ENCODE measurements at places on chromosomes 5 and 9. TPM values are rescaled to one million over a fixed set of nuclear protein-coding genes. Genes with fewer than 3 reads are reported as not detected.

DNA sequence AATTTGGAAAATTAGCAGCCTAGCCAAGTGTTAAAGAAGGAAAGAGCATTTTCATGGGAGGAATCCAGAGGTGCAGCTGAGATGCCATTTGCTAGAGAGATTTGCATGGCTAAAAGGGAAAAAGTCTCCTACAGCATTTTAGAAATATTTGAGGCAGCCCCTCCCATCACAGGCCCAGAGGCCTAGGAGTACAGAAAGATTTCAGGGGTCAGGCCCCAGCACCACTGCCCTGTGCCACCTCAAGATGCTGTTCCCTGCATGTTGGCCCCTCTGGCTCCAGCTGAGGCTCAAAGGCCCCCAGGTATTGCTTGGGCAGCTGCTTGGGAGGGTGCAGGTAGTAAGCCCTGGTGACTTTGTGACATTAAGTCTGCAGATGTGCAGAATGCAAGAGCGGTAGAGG lies 26.9 kb upstream of the NPR3 start:
- no peak overlapping the region for H3K27ac ChIP-seq
- DNase-seq = no peak

PCDHB10 gene
- 1.4 TPM for total RNA-seq

- no peak overlapping the region for H3K27ac ChIP-seq
- H3K4me3 ChIP-seq = no peak overlapping the region
- H3K4me1 ChIP-seq = no peaks in the 10 kb centered on the region
- DNase-seq = no peak
- peaks cover 4% of the 10 kb centered on the region for H3K36me3 ChIP-seq
These were observed 316.3 kb upstream of the POU5F2 start for GRCh38 chr5:94057655-94058054.

TOR4A gene
- total RNA-seq = 15.9 TPM

DNA sequence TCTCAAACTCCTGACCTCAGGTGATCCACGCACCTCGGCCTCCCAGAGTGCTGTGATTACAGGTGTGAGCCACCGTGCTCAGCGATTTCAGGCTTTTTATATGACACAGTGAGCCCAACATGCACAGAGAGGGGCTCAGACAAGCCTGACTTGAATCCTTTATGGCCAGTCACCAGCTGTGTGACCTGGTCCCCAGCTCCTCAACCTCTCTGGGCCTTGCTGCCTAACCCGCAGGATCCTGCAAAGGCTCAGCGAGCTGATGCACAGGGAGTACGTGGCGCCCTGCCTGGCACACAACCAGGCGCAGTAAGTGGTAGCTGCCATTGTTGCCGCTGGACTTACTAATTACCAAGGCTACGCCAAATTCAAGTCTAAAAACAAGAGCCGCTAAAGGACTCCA lies 16.6 kb upstream of the NCS1 start:
- no peak for DNase-seq
- no peaks in the 10 kb centered on the region for H3K36me3 ChIP-seq
- H3K27me3 ChIP-seq = no peaks in the 10 kb centered on the region
- no peak overlapping the region for H3K4me3 ChIP-seq

DNA sequence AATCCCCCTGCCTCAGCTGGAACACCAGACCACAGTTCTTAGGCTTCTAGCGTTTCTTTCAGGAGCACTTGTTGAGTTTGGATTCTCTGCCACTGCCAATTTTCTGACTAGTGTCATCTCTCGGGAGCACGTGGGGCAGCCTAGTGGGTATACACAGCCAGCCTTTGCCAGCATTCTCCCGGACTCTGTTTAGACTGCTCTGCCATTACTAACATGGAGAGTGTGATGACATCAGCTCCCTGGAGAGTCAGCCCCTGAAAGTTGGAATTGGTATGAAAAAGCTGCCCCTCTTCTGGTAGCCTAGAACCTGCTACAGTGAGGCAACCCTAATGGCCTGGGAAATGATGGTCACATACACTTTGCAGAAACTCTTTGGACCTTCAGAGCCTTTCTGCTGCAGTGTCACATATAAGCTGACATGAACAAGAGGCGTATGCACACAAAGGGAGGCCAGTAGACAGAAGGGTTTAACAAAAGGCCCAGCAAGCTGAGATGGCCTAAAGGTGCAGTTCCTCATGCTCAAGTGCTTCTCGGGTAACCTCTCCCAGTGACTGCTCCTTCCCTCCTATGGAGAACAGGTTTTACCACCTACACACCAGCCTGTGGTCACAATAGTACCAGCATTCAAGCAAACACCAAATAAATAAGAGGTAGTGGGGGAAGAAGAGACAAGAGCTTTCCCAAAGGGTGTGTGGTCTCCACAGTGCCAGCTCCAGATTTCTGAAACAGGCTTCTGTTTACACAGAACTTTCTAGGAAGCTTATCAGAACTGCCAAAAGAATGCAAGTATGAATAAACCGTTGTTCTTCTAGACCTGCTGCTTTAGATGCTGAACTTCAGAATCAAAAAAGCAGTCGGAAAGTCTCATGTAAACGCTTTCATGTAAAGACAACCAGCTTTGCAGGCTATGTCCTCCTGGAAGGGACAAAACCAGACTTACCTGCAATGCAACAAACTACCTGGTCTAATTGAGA lies 16.5 kb downstream of the SPACA9 start:
- DNase-seq = no peak
- H3K4me1 ChIP-seq = peaks cover 6% of the 10 kb centered on the region
- H3K27ac ChIP-seq = no peak overlapping the region
- H3K27me3 ChIP-seq = no peaks in the 10 kb centered on the region
- H3K36me3 ChIP-seq = peaks cover 77% of the 10 kb centered on the region

FTMT gene
- total RNA-seq = not detected

DNA sequence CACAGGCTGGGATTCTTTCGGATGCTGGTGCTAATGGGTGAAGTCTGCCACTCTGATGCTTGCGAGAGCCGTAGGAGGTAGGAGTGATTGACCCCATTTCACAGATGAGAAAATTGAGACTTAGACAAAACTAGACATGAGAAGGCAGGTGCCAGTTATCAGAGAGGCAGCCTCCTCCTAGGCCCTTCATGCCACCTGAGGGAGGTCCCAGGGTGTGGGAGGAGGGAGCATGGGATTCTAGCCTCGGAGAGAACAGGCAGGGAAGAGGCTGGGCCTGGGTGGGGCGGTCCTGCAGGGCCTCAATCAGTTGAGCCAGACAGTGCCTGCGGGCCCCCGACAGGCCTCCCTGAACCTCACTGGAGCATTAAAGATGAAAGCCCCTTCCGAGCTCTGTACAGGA lies 112.4 kb downstream of the COL23A1 start:
- no peak overlapping the region for H3K4me3 ChIP-seq
- H3K27ac ChIP-seq = no peak overlapping the region
- H3K36me3 ChIP-seq = no peaks in the 10 kb centered on the region

PCDHGA7 gene
- total RNA-seq = 7.6 TPM

- peaks cover 35% of the 10 kb centered on the region for H3K27me3 ChIP-seq
- no peak overlapping the region for H3K4me3 ChIP-seq
- H3K27ac ChIP-seq = no peak overlapping the region
- H3K36me3 ChIP-seq = no peaks in the 10 kb centered on the region
- no peaks in the 10 kb centered on the region for H3K4me1 ChIP-seq
These were observed 15.0 kb downstream of the ANKRD34B start for GRCh38 chr5:80555099-80555498.

- H3K36me3 ChIP-seq = no peaks in the 10 kb centered on the region
- H3K4me3 ChIP-seq = no peak overlapping the region
- H3K27ac ChIP-seq = no peak overlapping the region
- no peaks in the 10 kb centered on the region for H3K27me3 ChIP-seq
These were observed 108.1 kb upstream of the PRRC1 start for GRCh38 chr5:127409246-127409917.

DNA sequence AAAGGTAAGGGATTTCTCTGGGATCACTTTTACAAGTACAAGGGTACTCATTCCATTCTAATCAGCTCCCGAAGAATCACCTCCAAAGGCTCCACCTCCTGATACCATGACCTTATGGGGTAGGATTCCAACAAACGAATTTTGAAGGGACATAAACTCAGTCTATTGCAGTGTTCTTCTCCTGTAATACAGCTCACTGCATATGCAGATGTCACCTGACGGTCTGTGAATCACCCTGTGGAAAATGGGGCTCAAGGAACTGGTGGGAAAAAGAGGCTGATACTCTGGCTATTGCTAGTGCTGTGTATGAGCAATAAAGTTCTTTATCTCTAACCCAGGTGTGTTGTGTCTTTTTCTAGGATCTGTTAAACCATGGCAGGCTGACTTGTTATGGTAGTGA lies 42.4 kb upstream of the CCDC112 start:
- H3K27ac ChIP-seq = no peak overlapping the region
- no peak overlapping the region for H3K4me3 ChIP-seq
- H3K27me3 ChIP-seq = no peaks in the 10 kb centered on the region
- no peak for DNase-seq
- no peaks in the 10 kb centered on the region for H3K36me3 ChIP-seq

GRCh38 chr5:150517272-150518152 lies 9.6 kb downstream of the NDST1 start:
- H3K4me1 ChIP-seq = peaks cover 78% of the 10 kb centered on the region
- DNase-seq = peak; percentile 73
- no peaks in the 10 kb centered on the region for H3K27me3 ChIP-seq
- H3K27ac ChIP-seq = peak overlapping the region; percentile 42
- peaks cover 12% of the 10 kb centered on the region for H3K36me3 ChIP-seq
- no peak overlapping the region for H3K4me3 ChIP-seq

GRCh38 chr9:107249665-107250285 lies 33.3 kb upstream of the RAD23B start:
- no peak for DNase-seq
- H3K4me3 ChIP-seq = no peak overlapping the region
- no peak overlapping the region for H3K27ac ChIP-seq

DNA sequence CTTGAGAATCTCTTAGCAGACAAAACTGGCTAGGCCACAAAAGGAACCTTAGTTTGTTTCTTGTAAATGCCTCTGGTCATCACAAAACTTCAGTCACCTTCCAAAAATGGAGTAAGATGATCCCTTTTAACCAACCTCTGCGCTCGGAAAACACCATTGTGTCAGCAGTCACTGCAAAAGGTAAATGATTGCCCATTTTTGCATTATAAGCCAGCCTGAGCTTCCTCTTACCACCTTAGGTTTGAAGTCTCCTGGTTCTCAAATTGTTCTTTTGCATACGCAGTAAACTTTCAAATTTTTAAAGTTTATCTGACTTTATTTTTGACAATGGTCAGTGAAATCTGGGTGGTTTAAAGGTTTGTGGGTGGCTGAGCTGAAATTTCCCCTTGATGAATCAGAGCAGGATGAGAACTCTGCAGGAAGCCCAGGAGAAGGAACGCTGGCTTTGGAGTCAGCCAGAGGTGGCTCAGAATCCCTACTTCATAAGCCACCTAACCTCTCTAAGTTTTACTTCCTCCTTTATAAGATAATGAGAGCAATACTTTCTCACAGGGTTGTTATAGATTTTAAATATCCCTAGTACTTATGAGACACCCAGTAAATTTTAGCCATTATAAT lies 131.4 kb downstream of the MED10 start:
- no peak overlapping the region for H3K4me3 ChIP-seq
- H3K36me3 ChIP-seq = no peaks in the 10 kb centered on the region
- no peaks in the 10 kb centered on the region for H3K4me1 ChIP-seq
- DNase-seq = no peak
- H3K27me3 ChIP-seq = no peaks in the 10 kb centered on the region
- H3K27ac ChIP-seq = no peak overlapping the region

- H3K27ac ChIP-seq = no peak overlapping the region
- H3K4me3 ChIP-seq = no peak overlapping the region
- H3K27me3 ChIP-seq = no peaks in the 10 kb centered on the region
- H3K36me3 ChIP-seq = no peaks in the 10 kb centered on the region
- no peaks in the 10 kb centered on the region for H3K4me1 ChIP-seq
These were observed 624.2 kb downstream of the PRR16 start for GRCh38 chr5:121088341-121088740.

CARTPT gene
- total RNA-seq = not detected

DNA sequence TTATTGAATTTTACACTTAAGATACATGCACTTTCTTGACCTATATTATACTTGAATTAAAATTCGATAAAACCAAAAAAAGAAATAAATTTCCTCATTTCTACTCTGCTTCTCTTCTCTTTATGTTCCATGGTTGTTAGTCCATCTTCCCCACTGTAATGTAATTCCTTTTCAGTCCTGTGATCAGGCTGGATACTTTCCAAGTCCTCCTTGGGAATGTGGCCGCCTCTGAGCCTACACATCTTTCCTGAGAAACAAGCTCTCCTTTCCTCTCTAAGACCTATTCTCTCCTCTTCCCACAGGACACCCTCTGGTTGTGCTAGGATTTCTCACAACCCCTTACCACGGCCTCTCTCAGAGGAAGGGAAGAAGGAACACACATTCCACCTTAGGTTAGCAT lies 285.1 kb downstream of the DNAH5 start:
- no peaks in the 10 kb centered on the region for H3K4me1 ChIP-seq
- DNase-seq = no peak
- no peaks in the 10 kb centered on the region for H3K36me3 ChIP-seq
- H3K27ac ChIP-seq = no peak overlapping the region

DNA sequence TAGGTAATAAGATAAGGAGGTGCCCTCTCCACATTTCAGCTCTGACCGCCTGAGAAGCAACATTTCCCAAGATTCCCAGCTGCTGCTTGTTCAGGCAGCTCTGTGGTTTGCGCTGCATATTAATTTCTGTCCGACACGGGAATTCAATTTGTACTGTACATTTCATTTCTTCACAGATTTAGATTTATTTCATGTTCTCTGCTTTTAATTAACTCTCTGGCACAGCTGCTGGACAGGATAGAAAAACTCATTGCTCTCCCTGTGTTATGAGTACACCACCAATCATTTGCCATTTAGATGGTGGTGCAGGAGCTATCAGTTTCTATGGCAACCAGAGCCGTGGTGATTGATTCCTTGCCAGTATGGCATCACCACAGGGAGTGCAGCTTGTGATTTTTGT lies 558.5 kb downstream of the DMRTA1 start:
- H3K4me1 ChIP-seq = no peaks in the 10 kb centered on the region
- H3K27ac ChIP-seq = no peak overlapping the region
- H3K4me3 ChIP-seq = no peak overlapping the region
- DNase-seq = no peak
- H3K27me3 ChIP-seq = no peaks in the 10 kb centered on the region

DNA sequence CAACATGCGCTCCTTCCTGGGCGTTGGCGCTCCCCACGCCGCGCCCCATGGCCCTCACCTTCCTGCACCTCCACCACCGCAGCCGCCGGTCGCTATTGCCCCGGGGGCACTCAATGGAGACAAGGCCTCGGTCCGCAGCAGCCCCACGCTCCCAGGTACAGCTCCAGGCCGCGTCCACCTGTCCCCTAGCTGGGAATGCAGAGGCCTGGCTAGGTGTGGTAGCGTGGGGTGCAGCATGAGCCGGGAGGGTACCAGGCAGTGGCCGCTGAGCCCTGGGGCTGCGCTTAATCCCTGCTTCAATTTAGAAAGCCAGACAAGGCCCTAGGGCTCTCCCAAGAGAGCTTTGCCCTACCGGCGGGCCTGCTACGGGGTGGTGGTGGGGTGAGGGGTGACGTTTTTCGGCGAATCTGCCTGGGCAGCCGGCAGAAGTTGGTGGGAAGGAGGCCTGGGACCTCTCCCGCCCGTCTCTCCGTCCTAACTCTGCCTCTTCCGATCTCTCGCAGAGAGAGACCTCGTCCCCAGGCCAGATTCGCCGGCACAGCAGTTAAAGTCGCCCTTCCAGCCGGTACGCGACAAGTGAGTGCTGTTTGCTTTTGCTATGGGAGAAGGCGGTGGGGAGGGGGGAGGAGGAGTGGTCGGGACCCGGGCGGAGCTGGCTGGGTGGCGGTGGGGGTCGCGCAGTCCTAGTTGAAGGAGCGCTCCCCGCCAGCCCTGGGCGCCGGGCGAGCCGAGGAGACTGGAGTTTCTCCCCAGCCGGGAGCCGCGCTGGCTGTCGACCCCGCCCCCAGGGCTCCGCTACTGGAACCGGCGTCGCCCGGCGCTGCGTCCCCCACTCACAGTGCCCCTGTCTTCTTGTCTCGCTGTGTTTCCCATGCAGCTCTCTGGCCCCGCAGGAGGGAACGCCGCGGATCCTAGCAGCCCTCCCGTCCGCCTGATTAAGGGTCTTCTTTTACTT lies 4.8 kb downstream of the IRX1 start:
- no peak for DNase-seq
- no peaks in the 10 kb centered on the region for H3K36me3 ChIP-seq
- no peak overlapping the region for H3K27ac ChIP-seq
